Left lobe of liver (tissue), 2 donors: ENCODE measurements at places on chromosomes 4 and X. TPM values are rescaled to one million over a fixed set of nuclear protein-coding genes. Genes with fewer than 3 reads are reported as not detected.

- no peak for DNase-seq
Observed at GRCh38 chrX:115642895-115643530, 82.0 kb downstream of the PLS3 start.

MAGEC3 gene
- total RNA-seq: not detected

P2RY8 gene
- total RNA-seq: 0.48 TPM

DNA sequence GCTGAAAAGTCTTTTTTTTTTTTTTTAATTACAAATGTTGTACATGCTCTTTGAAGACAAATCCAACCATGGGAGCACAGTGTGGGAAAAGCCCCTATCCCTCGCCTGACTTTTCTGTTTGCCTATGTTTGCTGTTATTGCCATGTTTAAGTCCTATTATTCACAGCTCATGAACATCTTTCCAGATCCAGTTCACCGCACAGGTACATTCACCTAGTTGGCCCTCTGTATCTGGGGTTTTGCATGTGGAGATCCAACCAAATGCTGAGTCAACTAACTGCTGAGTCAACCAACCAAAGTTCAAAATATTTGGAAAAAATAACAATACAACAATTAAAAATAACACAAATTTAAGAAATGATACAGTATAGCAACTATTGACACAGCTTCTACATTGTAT lies 100.1 kb upstream of the CLNK start:
- no peak for DNase-seq

GRCh38 chrX:22952010-22952409 lies 47.8 kb upstream of the DDX53 start:
- DNase-seq: no peak

DNA sequence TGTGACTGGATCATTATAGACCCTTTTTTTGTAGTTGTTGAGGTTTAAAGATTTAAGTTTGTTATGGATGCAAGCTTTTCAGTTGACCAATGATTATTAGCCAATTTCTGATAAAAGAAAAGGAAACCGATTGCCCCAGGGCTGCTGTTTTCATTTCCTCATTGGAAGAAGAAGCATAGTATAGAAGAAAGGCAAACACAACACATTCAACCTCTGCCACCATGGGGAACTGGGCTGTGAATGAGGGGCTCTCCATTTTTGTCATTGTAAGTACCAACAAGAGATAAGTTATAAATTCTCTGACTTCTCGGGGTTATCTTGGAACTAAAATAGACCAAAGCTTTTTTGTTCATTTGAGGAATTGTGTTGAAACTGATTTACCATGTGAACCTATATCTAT lies at the start of gene CYBB:
Gene CYBB, plus strand, starts transcription at position 203 of the 400 bp plus-strand sequence. Its CDS starts 19 bp downstream, at position 222.
- DNase-seq: no peak
